ENCODE measurements at places on chromosomes 4 and X.

DNA sequence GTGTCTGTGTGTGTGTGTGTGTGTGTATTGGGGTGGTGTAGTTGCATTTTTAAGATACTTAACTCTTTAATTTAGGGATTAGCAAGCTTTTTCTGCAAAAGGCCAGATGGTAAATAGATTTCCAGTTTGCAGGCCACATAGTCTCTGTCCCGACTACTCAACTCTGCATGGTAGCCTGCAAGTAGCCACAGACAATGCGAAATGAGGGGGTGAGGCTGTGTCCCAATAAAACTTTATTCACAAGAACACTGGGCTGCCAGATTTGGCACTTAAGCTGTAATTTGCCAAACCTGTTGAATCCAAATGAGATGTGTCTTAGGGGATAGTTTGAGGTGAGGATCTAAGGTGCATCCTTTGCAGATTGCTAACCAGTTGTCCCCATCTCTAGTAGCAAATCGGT lies 6.8 kb downstream of the ATP2B3 start:
- no peak for DNase-seq

DNA sequence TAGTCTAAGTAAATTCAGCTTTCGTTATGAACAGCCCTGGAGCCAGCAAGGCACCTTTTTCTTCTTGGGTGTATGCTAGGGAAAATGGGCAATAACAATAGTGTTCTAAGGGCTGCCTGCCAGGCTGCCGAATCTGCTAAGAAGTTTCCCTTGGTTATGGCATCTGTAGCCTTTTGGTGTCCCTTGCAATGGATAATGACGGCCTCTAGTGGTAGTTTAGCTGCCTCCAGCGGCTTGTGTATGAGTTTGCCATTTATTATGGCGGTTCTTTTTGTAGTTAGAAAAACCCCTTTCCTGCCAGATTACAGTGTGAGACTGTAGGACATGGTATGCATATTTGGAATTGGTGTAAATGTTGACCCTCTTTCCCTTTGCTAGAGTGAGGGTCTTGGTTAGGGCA lies 78.9 kb upstream of the SPIN4 start:
- DNase-seq, result no peak

GRCh38 chr4:176499518-176499917 lies 179.8 kb downstream of the SPCS3 start:
- DNase-seq, result no peak

- DNase-seq, result no peak
Observed at GRCh38 chr4:77699731-77700210, 94.2 kb downstream of the CXCL13 start.

GRCh38 chrX:138872537-138872936 lies 161.0 kb upstream of the FGF13 start:
- no peak for DNase-seq

DNA sequence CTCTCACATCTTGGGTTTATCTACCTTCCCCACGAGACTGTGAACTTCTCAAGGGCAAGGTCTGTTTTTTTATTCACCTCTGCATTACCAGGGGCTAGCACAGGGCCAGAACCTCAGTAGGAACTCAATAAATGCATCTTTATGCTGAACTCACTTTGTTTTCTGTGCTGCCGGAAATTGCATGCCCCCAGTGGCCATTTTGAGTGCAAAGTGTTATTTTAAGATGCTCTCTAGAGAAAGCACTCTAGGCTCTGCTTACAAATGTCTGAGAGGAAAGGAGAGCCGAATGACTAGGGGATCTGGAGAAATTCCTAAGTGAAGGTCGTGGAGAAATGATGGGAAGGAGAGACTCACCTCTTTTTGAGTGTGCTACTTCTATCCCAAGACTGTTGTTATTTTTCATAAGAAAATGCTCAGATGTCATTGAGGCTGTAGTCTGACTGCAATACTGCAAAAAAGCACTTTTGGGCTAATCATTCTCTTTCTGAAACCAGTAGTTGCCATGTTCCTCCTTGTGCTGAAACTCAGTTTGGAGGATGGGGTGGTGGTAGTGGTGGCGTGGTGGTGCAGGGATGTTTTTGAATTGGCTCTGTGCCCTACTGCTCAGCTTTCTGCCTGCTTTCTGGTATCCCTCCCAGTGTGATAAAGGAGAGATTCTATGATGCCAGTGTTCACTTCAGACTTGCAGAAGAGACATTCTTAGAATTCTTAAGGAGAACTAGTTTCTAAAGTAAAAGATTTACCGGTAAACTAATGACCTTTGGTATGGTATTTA lies 41.3 kb downstream of the DOCK11 start:
- DNase-seq, result no peak

DNA sequence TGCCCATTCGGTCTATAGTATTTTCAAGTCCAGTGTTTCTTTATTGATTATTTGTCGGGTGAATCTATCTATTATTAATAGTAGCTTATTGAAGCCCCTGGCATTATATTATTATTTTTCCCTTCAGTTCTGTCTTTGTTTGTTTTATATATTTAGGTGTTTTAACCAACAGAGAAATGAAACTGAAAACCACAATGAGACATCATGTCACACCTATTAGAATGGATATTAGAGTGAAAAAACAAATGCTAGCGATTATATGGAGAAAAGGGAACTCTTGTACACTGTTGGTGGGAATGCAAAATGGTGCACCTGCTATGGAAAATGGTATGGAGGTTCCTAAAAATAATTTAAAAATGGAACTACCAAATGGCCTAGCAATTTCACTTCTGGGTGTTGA lies 272.5 kb downstream of the ADAM29 start:
- no peak for DNase-seq

- no peak for DNase-seq
Observed at GRCh38 chrX:37829721-37830120, 17.6 kb downstream of the DYNLT3 start.

DNA sequence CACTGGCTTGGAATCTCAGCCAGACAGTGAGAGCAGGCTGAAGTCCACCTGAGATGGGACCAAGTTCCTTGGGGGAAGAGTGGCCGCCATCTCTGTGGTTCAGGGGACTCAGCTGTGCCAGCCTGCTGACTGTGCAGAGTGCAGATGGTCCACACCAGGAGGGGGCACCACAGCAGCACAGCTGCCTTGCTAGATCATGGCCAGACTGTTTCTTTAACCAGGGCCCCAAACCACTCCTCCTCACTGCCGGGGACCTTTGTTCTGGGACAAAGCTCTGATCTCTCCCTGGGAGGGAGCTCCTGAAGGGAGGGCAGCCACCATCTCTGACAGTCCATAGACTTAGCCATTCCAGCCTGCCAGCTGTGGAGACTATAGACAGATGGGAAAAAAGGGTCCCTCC lies 2189.6 kb downstream of the PCDH7 start:
- DNase-seq, result no peak

- no peak for DNase-seq
Observed at GRCh38 chrX:18892899-18893298, 91.0 kb downstream of the PHKA2 start.

DNA sequence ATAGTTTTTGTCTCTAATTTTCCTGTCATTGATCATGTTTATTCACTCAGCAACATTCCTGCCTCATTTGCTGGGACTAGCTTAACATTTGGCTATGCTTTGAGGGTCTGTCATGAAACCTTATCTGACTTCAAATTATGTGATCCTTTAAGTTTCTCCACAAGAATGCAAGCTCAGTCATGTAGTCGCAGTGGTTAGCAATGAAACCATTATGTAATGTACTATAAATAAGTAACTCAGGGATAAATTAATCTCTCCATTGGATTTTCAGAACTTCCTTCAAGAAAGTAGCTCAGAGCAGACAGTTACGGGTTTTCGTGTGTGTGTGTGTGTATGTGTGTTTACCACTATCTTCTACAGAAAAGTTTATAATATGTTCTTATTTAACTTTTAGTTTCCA lies 993.6 kb downstream of the ADGRL3 start:
- no peak for DNase-seq

- DNase-seq, result no peak
Observed at GRCh38 chr4:183960046-183960420, 54.9 kb downstream of the STOX2 start.

DNA sequence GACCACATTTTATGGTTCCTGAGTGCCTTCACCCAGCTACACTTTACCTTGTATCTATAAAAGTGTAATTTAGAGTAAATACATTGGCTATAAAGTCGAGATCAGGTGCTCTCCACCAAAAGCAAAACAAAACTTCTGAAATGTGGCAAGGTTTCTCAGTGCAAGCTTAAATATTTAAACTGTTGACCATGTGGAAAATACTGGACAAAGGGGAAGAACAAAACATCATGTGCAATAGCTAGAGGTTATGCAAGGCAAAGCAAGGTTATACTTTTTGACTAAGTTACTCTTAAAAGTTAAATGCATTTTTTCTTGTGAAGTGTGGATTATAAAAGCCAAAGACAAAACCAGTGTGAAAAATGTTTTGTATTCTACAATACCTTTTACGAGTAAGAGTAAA lies 55.9 kb downstream of the UGT2A2 start:
- no peak for DNase-seq

- DNase-seq, result no peak
Observed at GRCh38 chr4:44232262-44232661, 216.3 kb downstream of the KCTD8 start.

GRCh38 chr4:56389558-56389957 lies 2.3 kb upstream of the AASDH start:
- no peak for DNase-seq

GRCh38 chrX:23436875-23437274 lies 102.2 kb downstream of the PTCHD1 start:
- DNase-seq, result no peak

DNA sequence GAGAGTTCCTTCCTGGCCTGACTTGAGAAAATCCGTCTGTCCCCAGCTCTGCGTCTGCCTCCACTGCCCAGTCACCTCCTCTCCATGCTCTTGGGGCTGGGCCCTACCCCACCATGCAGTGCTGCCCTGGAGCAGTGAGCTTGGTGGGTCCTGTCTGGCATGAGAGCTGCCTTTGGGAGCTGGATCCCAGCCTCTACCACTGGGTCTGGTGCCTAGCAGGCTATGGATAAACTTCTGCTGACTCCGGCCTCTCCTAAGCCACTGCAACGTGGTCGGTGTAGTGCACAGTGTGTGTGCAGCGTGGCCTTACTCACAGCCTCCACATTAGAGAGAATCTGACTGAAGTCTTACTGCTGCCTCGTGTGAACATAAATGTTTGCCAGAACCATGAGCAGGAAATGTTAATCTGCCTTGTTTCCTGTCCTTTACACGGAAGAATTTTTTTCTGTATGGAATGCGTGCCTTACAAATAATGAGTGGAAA lies 47.6 kb downstream of the HTT start:
- DNase-seq, result no peak

DNA sequence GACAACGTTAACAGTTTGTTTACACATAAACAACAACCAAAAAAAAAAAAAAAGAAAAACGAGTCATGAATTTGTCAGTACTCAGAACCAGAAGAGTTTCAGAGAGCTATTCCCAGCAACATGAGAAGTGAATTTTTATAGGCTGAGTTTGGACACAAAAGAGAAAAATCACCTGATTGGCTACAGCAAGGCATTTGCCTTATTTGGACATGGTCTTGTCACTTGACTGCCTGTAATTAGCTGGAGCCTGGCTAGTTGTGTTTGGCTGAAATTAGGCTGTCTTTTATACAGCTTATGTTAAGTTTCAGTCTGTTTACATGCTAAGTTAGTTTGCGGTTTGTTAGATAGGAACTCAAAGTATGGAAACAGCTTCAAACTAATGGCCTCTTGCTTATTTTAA lies 880 bp upstream of the TEX13A start:
- no peak for DNase-seq

DNA sequence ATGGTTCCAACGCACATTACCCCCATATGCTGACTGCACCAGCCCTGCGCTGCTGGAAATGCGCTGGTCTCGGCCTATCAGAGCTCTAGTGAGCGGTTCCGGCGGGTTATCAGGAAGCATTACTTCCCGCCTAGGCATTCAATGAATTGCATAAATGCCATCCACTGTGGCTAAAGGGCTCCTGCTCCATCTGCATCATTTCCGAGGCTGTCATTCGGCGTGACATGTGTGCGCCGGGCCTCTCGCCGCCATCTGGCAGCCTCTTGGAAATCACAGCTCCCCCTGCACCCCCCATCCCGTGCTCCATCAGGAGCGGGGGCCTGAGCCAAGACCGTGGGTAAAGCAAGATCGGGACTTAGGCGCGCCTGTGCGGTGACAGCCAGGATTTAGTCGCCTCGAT lies 64.4 kb downstream of the SEPSECS start:
- DNase-seq, result no peak

DNA sequence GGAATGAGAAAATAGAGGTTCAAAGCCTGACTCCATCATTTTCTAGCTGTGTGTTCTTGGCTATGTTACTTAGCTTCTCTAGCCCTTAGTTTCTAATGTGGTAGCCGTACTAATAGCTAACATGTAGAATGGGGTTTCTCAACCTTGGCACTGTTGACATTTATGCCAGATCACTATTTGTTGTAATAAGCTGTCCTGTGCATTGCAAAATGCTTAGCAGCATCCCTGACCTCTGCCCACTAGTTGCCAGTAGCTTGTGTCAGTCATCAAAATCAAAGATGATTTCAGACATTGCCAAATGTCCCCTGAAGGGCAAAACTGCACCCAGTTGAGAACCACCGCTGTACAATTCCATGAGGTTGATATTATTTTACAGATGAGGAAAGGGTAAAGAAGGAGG lies 18.3 kb upstream of the ADAMTS3 start:
- DNase-seq, result no peak

DNA sequence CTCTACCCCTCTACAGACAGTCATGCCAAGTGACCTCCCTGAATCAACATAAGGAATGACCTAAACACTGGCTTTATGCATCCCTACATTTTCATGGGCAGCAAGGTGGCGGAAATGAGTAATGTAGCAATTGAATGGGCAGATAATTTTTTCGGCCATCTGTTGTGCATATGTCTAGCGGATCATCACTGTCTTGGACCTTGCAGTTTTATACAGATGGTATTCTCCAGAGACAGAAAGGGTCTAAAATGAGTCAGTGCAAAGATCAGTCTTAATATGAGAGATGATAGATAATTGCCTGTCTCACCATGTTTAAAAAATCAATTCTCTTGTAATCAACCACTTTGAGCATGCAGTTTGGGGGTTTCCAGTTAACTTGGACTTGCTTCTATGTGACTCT lies 177.3 kb upstream of the DKK2 start:
- no peak for DNase-seq

GRCh38 chr4:24380957-24381665 lies 203.2 kb downstream of the DHX15 start:
- no peak for DNase-seq

- no peak for DNase-seq
Observed at GRCh38 chr4:7716010-7716721, 223.5 kb downstream of the AFAP1 start.

- no peak for DNase-seq
Observed at GRCh38 chr4:151038452-151039157, 23.5 kb upstream of the LRBA start.

DNA sequence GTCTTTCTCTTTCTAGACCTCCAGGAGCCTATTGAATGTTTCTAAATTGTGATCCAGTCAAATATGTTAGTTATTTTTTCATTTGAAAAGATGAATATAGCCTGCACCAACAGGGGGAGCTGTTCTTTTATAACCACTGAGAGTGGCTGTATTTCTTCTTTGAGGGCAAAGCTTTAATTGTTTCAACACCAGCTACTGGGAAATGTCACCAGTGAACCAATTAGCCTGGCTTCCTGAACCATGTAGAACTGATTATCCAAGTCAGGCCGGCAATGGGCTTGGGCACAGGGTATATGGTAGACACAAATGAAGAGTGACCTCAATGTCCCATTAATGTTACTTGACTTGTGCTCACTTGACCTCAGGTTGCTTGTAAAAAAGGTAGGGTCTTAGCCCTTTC lies 4.8 kb upstream of the DAPP1 start:
- DNase-seq, result no peak

- no peak for DNase-seq
Observed at GRCh38 chr4:104747635-104748034, 252.9 kb upstream of the CXXC4 start.

All from activated naive CD8-positive, alpha-beta T cell treated with anti-CD3 and anti-CD28 coated beads, Interleukin-2, amount 10 ng/mL, durations not matched to agents 7 days and 5 days (primary cell).